H1 (cell line): ENCODE measurements at places on chromosomes 1 and 21. TPM values are rescaled to one million over a fixed set of nuclear protein-coding genes. Genes with fewer than 3 reads are reported as not detected.

The SPATA21 gene
- not detected in 2 replicates for total RNA-seq

DNA sequence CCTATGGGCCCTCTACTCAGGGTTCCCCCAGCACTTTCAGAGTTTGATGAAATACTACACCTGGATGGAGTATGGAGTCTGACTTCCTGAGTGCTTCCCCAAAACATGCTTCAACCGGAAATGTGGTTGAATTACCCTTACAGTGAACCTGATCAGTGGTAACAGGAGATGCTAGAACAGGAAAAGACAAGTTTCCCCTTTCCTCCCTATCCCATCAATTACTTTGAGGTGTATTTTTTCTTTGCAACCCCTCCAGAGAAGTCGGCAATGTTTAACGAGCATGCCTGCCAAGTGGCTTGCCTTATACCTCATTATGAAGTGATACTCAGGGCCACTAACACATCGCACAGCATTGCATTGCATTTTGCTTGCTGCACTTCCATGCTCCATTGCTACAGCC lies 7.0 kb downstream of the KRTAP15-1 start:
- no peak for DNase-seq

The GSTM5 gene
- total RNA-seq = 0.24 and 0.25 TPM in 2 replicates

The TEDDM1 gene
- total RNA-seq = not detected in 2 replicates

DNA sequence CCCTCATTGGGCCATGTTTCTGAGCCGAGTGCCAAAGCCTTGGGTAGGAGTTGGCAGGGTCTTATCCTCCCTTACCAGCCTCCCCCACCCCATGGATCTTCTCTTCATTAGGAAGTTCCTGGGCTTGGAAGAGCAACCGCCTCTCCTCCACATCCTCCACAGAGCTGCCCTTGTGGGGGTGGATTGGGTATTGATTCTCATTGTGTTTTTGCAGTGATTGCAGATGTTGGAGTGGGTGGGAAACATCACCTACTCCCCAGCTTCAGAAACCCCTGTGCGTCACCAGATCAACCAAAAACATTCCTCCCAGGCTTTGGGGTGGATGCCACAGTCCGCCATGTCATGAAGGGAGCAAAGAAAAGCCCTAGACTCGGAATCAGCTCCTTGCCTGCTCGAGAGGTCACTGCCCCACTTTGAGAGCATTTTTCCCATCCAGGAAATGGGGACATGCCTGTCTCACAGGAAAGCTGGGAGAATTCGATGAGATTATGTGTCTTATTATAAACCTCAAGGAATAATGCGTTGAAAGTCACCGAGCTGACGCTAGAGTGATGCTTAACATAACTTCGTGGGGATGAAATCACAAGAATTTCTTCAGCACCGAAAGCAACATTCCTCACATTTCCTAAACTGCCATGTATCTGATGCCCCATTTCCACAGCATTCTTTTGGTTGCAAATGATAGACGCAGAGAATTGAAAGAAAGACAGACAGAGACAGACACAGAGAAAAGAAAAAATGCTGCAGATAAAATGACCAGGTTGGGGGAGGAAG lies 44.7 kb upstream of the ZBTB40 start:
- no peak for DNase-seq

GRCh38 chr1:226978432-226979114 lies 38.5 kb downstream of the COQ8A start:
- no peak for DNase-seq

GRCh38 chr1:24481101-24481500 lies 21.5 kb upstream of the RCAN3 start:
- no peak for DNase-seq

DNA sequence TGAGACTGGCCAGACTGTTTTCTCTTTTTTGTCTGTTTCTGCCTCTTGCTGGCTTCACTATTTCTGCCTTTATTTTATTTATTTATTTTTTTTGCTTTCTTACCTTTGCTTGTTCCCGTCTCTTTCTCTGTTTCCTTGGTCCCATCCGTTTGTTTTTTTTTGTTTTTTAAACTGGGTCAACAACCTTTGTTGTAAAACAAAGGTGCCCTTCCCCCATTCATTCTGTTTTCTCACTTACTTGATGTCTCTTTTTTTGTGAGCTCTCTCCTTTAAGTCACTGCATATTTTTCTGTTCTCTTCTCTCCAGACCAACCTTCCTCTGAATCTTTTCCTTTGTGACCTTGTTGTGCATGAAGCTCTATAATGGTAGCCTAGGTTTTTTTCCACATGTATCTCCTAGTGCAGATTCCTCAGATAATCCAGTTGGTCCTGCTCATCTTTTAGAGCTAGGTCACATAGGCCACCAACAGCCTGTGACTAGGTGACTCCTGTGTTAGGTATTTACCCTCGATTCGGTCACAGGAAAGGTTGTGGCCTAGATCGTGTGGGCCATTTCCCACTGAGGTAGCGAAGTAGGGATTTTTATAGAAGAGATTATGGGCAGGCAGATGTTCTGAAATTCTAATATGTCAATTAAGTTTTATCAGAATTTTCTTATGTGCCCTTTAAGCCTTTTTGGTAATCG lies 15.9 kb downstream of the GNAI3 start:
- DNase-seq = no peak

The XKR8 gene
- 13.8 and 14.2 TPM in 2 replicates for total RNA-seq

The PHGDH gene
- total RNA-seq = 674 and 687 TPM in 2 replicates

The SPRR3 gene
- total RNA-seq = not detected in 2 replicates

The NAV1 gene
- 42.7 and 43.6 TPM in 2 replicates for total RNA-seq

The CIART gene
- total RNA-seq = 9.6 and 10.6 TPM in 2 replicates

The UTS2 gene
- not detected in 2 replicates for total RNA-seq

DNA sequence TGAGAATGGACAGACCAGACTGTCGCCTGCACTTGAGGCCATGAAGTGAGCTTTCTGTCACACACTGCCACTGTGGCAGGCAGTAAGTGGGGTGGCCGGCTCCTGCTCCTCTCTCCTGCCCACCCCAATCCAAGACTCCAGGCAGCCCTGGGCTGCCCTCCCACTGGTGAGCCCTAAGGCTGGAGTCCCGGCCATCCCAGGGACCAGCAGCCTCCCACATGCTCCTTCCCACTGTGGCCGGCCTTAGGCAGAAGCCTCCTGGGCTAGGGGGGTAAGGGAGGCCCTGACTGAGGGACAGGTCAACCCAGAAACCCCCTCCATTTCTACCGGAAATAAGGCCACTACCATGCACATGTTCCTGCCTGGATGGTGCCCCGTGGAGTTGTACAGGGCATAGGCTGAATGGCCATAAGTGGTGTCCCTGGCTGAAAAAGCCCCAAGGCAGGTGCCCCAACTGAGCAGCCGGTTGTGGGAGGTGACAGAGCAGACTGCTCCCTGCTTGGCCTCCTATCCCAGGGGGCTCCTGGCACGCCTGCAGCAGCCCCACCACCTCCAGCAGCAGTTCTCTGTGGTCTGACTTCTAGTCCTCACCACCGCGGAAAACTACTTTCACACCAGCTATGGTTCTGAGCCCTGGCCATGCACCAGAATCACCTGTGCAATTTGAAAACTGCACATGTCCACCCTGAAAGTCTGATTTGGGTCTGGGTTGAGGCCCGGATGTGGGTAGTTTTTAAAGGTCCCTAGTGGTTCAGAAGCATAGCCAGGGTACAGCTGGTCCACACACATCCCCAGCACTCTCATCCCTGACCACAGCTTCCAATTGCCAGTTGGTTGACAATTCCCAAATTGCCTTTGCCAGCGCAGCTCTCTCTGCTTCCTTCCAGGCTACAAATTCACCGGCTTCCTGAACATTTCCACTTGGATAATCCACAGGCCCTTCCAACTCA lies 1.6 kb upstream of the ARTN start:
- no peak for DNase-seq

GRCh38 chr1:116911188-116911553 lies 1.5 kb downstream of the PTGFRN start:
- DNase-seq = no peak

GRCh38 chr1:212738330-212738729 lies 38.7 kb upstream of the BATF3 start:
- DNase-seq = no peak

The C1QB gene
- not detected in 2 replicates for total RNA-seq

The LCE1B gene
- not detected in 2 replicates for total RNA-seq

The C8A gene
- total RNA-seq = not detected in 2 replicates

GRCh38 chr1:182817802-182818201 lies 21.3 kb upstream of the DHX9 start:
- no peak for DNase-seq

GRCh38 chr1:243980471-243980870 lies 70.6 kb upstream of the ZBTB18 start:
- DNase-seq = no peak

- no peak for DNase-seq
Measured at GRCh38 chr1:112906150-112906698, 49.8 kb downstream of the SLC16A1 start.

- no peak for DNase-seq
Measured at GRCh38 chr1:111223126-111223685, 4.3 kb upstream of the CHI3L2 start.

The RIMKLA gene
- 5.8 TPM in 2 replicates for total RNA-seq

DNA sequence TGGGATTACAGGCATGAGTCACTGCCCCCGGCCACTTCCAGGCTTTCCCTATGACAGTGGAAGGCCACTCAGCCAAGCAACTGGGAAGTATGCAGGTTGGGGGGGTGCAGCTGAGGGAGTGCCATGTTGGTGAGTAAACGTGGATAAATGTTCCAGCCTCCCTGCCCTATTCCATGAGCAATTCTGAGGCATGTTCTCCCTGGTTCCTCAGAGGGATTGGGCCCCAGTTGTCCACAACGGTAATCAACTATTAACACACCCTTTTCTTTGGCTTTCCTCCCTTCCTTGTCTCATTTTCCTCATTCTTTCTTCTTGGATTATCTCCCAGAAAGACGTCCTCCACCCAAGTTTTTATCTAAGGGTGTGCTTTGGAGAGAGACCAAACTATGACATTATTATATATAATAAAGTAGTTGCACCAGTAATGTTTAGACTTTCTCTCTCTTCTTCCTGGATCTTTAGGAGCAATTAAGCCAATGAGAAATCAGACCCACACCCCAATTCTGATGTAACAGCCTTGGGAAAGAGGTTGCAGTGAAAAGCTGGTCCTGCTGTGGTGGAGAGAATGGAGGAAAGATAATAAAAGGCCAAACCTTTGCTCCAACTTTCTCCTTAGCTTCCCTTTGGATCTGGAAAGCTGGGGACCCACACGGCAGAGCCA lies 6.8 kb upstream of the SLAMF9 start:
- no peak for DNase-seq

DNA sequence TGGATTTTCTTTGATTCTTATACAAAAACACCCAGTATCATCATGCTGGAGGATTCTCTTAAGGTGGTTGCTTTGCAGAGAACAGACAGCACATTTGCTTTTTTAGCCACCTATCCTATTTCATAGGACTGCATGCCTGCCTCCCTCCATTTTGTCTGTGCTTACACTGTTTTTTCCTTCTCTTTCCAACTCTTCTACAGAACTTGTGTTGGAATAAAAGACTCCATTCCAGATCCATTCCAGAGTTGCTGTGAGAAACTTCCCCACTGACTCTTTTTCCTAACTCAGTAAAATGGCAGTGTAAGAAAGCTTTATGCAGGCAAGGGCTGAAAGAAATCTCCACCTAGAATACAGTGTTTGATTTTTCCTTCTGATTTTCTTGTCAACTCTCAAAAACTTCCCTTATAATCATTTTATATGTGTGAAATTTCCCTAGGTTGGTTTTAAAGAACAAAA lies 5.2 kb upstream of the ARID1A start:
- no peak for DNase-seq

The PFKFB2 gene
- 17.8 and 19.1 TPM in 2 replicates for total RNA-seq

DNA sequence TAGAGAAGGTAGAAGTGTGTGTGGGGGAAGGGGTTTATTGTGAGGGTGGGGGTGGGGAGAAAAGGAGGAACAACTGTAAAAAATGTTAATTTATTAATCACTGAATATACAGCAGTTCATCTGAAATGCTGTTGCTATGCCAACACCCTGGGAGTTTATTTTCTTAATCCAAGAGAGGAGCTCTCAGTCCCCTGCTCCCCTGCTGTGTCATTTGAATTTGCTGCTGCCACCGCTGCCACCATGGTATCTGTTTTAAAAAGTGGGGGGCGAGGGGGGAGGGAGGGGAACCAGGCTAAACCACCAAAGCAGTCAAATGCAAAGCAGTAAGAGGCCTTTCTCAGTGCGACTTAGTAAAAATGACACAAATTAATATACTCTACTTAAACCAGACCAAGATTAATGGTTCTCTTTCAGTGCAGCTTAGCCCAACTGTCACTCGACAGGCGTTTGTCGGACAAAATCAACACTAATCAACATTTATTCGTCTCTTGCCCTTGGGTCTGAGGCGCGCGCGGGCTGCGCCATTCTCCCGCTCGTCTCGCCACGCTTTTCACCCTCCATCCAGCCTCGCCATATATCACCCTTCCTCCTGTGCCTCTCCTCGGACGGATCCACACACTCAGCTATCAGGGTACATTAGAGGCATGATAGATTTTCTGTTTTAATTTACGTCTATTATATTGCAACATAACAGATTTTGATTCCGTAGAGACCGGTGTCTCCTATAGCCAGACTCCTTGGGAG lies 76.2 kb downstream of the PBX1 start:
- DNase-seq = no peak

- no peak for DNase-seq
Measured at GRCh38 chr1:1832820-1833219, 54.5 kb upstream of the NADK start.

DNA sequence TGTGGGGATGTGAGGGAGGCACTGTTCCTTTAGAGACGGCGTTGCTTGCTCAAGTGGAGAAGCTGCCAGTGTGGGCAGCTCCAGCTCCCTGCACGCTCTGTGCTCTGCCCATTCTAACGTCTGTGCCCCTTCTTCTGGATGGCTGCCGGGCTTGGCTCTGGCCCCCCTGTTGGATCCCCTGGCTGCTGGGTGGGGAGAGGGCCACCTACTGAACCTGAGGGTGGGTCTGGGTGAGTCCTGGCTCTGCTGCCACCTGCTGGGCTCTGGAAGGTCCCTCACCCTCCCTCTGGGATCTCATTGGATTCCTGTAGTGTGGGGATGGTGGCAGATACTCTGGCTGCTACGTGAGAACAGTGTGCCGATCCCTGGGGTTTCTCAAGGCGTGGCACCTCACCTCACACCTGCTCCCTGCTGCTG lies 5.0 kb downstream of the PFKL start:
- no peak for DNase-seq

DNA sequence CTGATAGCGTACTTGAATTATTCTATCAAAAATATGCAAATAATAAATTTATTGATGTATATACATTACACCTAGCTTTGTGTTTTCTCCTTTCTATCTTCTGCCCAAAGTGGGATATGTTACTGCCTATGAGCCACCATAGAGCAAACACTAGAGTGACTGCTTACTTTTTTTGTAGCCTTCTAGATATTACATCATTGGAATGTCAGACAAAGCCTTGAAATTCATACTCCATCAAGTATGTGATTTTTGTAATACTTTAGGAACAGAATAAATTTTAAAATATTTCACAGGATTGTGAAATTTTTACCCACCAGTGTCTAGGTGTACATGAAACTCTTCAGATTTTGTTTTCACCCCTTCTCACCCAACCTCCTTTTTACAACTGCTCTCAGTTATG lies 787.6 kb downstream of the USP25 start:
- no peak for DNase-seq

DNA sequence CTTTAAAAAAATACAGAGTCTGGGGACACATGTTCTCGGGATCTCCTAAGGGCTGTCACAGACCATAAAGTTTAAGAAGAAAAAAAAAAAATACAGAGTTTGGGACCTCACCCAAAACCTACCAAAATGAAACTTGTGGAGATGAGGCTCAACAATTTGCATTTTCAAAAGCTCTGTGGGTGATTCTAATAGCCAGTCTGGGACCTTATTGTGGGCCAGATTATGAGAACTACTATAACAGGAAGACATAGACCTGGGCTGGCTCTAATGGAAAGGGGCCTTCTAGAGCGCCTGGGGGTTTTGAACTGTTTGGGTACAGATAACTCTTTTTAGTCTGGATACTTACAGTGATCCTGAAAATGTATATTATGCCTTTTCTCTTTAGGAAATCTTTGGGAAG lies 69.1 kb downstream of the LAMC1 start:
- DNase-seq = no peak

GRCh38 chr1:10897981-10898728 lies 101.7 kb upstream of the CASZ1 start:
- DNase-seq = no peak
